NCI-H82 (cell line): ENCODE measurements at places on chromosomes 12 and 14.
A peak's percentile ranks its signal among the peaks of the same experiment; 100 is the strongest.

DNA sequence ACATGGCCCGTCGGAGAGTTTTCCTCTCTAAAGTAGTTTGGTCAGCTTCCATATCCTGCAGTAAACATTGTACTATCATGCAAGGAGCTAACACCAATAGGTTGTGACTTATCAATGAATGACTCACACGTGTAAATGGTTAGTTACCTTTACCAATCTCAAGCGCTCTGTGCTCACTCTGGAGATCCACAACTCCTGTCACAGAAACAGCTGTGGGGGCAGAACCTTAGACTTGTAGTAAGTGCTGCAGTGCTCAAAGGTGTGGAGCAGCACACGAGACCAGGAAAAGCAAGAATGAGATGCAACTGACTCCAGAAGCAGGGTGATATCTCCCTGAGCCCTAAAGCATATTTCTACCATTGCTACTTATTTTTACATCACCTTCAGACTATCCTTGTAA lies 73.7 kb upstream of the KCNJ8 start:
- DNase-seq = no peak

GRCh38 chr12:1948883-1949282 lies 30.4 kb upstream of the CACNA2D4 start:
- DNase-seq = no peak

DNA sequence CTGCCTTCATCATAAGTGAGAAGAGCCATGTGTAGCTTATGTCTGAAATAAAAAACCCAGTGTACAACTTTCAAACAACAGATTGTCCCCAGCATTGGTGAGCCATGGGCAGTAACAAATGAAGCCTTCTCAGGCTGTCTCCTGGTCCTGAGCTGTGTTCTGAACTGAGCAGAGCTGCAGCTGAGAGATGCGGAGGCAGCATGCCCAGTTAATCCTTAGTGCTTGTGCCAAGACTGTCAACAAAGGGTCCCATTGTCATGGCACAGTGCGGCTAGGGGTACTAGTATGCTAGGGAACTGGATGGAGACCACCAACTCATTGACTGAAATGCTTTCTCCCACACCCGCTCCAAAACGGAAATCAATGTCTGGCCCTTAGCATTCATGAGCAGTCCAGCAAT lies 154.3 kb downstream of the RMST start:
- DNase-seq = no peak

- DNase-seq = peak; percentile 57
Measured at GRCh38 chr12:116545144-116545543, 14.0 kb upstream of the MAP1LC3B2 start.

- DNase-seq = no peak
Measured at GRCh38 chr12:55765736-55766290, 22.9 kb downstream of the GDF11 start.

- peak; percentile 19 for DNase-seq
Measured at GRCh38 chr12:38516418-38516817, 199.8 kb downstream of the ALG10B start.

- DNase-seq = no peak
Measured at GRCh38 chr12:80864046-80864735, 73.5 kb downstream of the LIN7A start.
